ENCODE measurements at places on chromosomes 16 and 17.

GRCh38 chr17:43637563-43638323, 24.0 kb downstream of the MEOX1 start:
- no peak for DNase-seq

- no peak for DNase-seq
These were observed 22.9 kb downstream of the DHRS7B start for GRCh38 chr17:21149621-21150020.

- DNase-seq: no peak
These were observed 118.1 kb downstream of the TNFRSF13B start for GRCh38 chr17:16853661-16854320.

GRCh38 chr17:32187271-32187670, 45.0 kb downstream of the RHOT1 start:
- DNase-seq: no peak

DNA sequence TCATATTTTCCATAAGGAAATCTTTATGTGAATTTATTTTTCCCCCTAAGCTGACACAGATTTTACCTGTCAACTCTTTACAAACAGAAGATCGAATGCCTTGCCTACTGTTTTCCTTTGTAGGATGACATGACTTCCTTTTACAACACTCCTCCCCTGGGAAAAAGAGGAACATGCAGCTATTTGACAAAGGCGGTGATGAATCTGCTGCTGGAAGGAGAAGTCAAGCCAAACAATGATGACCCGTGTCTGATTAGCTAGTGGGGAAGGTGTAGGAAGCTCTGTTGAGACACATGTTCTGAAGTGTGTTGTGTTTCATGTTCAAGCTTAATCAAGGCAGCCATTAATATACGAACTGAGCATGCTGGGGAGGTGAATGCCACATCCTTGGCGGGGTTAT, 238.0 kb downstream of the PHKB start:
- no peak for DNase-seq

GRCh38 chr16:30731411-30731810, 16.8 kb upstream of the PHKG2 start:
- no peak for DNase-seq

- no peak for DNase-seq
These were observed 401.3 kb downstream of the WWOX start for GRCh38 chr16:78500659-78501270.

DNA sequence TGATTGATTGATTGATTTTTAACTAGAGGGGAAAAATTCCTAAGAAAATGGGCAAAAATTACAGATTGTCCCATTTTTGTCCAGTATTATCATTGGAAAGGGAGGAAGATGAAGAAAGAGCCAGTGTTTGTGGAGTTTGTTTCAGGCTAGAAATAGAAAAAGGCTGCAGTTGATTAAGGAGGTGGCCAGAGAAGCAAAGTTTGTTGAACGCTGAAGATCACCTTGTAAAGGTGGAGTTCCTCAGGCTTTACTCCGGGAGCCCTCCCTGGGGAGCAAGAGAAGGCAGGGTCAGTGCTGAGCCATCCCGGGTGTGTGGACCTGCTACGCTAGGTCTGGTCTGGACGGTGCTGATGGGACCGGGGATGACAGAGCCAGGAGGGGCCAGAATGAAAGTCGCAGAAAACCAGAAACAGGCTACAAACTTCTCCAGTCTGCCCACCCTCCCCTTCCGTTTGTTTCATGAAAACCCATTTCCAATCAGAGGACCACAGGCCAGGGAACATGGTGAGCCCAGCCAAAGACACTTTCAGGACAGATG, 222.6 kb upstream of the FOXF1 start:
- DNase-seq: no peak

- peak; percentile 12 for DNase-seq
These were observed 333.1 kb upstream of the GOT2 start for GRCh38 chr16:59067205-59067604.

- DNase-seq: no peak
These were observed 13.6 kb upstream of the DOC2B start for GRCh38 chr17:194828-195602.

- DNase-seq: no peak
These were observed 8.8 kb downstream of the ENGASE start for GRCh38 chr17:79083191-79083971.

DNA sequence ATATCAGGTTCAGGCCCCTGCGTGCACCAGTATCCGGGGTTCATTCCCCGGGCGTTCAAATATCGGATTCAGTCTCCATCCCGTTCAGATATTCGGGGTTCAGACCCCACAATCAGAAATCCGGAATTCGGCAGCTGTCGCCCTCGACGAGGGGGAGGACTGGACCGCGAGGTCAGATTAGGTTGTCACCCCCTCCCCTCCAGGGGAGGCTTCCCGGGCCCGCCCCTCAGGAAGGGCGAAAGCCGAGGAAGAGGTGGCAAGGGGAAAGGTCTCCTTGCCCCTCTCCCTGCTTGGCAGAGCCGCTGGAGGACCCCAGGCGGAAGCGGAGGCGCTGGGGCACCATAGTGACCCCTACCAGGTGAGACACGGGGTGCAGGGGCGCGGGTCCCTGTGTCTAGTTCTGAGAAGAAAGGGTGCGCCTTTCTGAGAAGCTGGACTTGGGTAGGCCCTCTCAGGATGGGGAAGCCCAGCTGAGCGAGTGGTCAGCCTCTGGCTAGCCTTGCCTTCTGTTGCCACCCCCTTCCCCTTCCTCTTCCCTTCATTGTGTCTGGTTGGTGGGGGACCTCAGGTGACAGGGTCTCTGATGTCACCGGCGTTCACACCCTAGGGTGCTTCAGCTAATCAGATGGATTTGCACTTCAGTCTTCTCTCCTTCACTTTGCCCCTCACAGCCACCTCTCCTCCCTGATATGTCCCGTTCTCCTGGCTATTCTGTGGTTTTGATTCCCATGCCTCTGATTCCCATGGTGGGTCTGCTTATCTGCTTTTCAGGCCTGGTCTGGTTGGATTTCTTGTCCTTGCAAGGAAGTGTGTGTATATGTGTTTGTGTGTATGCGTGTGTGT, 844 bp downstream of the TAOK2 start:
- DNase-seq: peak; percentile 12

GRCh38 chr17:66667491-66668030, 167.4 kb upstream of the CACNG5 start:
- no peak for DNase-seq

- DNase-seq: no peak
These were observed 23.6 kb upstream of the ENPP7 start for GRCh38 chr17:79706931-79707850.

DNA sequence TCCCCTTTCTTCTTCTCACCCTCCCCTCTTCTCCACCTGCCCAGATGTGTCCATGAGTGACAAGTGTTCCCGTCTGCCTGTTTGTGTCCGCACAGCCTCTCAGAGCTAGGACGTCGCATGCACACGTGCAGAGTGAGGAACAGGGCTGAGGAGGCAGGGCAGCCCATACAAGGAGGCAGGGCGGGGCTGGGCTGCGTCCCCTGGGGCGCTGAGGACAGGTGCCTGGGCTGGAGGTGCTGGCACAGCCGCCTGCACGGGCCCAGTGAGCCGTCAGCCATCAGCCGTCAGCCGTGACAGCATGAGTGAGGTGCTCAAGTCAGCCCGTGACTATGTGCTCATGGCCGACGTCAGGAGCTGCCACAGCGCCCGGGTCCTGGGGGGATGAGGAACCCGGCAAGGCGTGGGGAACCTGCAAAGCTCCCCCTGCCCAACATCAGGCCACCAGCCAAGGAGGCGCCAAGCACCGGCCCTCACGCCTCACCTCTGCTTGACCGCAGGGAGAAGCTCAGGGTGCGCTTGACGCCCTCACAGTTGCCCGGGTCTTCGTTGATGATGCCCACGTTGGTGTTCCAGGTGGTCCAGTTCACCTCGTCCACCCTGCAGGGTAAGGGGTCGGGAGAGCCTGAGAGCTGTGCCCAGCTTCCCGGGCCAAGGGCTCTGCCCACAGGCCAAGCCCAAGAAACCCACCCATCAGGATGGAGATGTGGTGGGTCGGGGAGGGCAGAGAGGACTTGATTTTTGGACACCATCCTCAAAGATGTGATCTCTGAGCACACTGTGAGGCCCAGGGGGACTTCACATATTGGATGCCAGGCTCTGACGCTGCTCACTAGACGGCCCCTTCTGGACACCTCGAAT, 13.7 kb upstream of the TRPV3 start:
- no peak for DNase-seq

GRCh38 chr17:57906910-57907309, 48.3 kb downstream of the CUEDC1 start:
- DNase-seq: no peak

DNA sequence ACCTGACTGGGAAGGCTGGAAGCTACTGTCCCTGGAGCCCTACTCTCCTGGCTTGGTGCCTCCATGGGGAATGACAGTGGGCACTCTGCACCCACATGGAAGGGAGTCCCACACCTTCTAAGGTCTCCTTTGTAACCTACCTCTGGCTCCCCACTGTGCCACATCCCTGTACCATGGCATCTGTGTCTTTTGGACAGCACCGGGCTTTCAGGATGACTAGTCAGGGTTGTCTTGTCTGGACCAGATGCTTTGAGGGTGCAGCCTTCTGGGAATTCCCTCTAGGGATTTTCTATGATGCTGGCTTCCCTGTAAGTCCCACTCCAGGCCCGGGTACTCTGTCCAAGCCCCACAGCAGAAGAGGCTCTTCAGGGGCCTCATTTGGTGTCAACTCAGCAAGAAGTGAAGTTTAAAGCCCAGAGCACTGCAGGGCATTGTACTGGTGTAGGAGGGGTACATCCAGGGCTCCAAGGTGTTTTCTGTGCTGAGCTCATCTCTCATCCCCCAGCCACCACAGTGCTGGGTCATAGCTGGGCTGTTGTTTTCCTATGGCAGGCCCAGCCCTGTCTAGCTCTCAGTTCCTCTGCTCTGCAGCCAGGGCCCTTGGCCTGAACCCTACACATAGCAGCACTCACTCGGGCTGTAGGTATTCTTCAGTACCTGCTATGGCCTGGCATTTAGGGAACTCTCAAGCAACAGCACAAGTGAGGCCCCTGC, 255.3 kb downstream of the CPPED1 start:
- no peak for DNase-seq

DNA sequence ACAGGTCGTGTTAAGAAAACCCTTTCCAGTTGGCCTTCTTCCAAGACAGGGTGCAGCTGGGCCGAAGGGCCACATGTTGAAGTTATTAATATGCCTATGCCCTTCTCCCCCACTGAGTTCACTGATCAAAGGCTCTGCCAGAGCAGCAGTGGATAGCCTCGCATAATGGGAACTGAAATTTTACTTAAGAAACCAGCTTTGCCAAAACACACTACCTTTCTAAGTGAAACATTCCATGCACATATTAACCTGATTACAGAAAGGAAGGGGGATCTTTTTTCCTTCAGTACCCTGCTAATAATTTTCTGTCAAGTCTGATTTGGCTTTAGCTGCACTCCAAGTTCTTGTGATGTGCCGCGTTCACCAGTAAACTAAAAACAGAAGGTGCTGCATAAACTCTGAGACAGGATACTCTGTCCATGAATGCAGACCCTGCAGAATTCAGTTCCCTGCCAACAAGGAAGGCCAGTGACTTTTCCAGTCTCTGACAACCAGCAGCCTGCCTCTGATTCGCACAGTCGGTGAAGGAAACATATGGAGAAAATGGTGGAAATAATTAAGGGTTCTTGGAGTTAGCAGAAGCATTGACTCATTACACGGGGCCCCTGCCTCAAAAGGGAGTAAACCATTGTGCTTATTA, 283.8 kb downstream of the ZFHX3 start:
- DNase-seq: no peak

- DNase-seq: no peak
These were observed 40.1 kb downstream of the PEMT start for GRCh38 chr17:17551361-17551760.

DNA sequence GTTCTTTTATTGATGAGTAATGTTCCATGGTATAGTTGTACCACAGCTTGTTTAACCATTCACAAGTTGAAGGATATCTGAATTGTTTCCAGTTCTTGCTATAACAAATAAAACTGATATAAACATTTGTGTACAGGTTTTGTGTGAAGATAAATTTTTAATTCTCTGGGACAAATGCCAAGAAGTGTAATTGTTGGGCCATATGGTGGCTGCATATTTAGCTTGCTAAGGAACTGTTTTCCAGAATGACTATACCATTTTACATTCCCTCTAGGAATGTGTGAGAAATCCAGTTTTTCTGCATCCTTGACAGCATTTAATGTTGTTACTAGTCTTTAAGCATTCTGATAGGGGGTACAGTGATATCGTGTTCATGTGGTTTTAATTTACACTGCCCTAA, 368.5 kb downstream of the KIF2B start:
- DNase-seq: no peak

GRCh38 chr17:36614933-36615332, 13.6 kb downstream of the MRM1 start:
- DNase-seq: no peak

- no peak for DNase-seq
These were observed 264.7 kb downstream of the ENGASE start for GRCh38 chr17:79339321-79339720.

DNA sequence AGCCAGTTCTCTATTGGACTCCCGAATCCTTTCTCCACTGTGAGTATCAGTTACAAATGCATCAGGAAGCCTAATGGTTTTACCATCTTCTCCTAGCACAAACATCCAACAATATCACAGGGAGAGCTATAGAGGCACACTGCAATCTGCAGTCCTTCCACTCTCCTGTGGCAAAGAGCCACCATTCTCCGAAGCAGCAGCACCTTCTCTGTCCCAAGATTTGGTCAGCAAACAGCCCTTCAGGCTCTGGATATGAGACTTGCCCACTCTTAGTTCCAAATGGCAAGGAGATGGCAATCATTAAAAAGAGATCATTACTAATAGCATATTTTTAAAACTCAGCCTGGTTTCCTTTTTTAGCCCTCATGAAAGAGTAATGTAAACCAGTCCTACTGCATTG, 223.4 kb downstream of the HS3ST3A1 start:
- DNase-seq: no peak

GRCh38 chr17:70855401-70856054, 686.2 kb downstream of the KCNJ2 start:
- no peak for DNase-seq

DNA sequence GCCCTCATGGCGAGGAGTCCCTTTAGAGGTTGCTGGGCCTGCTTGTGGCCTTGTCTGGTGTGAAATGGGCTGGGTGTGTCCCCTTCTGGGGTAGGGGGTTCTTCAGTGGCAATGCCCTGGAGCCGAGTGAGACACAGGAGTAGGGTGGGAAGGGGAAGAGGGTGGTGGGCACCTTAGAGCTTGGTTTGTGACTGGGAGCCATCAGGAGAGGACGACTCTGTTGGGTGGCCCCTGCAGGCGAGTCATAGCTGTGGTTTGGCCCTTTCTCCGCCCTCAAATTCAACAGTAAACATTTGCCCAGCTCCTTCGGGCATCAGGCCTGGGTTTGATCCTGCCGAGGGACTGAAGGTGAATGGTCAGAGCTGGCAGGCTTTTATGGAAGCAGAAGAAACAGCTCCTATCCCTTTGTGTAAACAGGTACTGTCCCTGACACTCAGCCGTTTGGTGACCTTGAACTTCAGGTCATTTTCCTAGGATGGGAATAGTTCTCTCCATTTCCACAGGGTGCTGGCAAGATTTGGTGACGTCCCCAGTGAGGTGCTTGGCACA, 2.9 kb downstream of the E4F1 start:
- DNase-seq: no peak
